ENCODE measurements at places on chromosomes 11 and 22.

- no peak for DNase-seq
Measured at GRCh38 chr11:47672283-47672730, 29.9 kb upstream of the MTCH2 start.

DNA sequence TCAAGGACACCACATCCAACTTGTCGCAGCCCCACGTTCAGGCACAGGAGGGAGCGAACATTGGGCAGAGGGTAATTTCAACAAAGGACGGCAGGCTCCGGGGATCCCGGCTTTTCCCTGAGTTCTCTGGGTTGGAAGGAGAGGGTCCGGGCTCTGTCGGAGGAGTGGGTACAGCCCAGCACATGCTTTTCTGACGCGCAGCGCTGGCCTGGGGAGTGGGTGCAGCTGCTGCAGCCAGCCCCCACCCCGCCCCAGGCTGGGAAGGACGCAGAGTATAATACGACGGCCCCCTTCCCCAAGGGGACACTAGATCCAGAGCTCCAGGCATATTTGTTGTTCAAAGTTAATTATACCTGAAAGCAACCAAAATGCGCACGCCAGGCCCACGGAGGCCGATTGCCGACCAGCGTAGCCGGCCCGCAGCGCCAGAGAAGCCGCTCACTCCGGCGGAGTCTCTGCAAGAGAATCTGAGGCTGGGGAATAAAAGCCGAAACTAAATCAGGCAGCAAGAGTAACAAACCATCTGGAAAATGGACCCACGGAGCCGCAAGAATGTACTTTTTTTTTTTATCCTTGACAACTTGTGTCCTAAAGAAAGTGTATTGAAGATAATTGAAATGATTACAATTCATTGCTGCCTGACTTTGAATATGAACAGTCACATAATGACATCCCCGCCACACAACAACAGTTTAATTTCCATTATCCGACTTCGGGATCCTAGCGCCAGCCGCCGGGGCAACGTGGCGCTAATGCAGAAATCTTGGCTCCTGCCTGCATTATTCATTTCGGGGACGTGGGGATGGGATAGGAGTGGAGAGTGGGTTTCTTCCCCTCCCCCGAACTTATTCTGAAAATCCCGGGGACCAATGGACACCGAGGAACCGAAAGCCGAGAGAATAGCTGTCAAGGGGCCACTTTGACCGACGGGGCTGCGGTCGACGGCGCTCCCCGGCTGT lies 14.0 kb upstream of the PAX6 start:
- DNase-seq, result no peak

DNA sequence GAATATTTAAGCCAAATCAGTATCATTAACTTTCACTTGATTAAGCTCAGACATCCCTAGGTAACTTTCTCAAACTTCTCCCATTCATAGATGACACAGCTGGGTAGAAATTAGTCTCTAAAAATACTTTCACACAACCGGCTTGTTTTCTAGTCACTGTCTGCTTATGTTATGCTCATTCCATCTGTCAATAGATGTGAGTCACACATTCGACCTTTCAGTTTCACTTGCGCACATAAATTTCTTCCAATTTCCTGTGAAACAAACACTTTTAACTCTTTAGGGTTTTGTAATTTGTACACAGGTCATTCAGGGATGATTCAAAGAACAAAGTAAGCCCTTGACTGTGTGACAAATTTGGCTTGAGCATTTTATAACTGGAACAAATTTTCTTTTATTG lies 723.0 kb downstream of the KCNA4 start:
- DNase-seq, result no peak

- no peak for DNase-seq
Measured at GRCh38 chr22:37167176-37167980, 17.7 kb upstream of the IL2RB start.

DNA sequence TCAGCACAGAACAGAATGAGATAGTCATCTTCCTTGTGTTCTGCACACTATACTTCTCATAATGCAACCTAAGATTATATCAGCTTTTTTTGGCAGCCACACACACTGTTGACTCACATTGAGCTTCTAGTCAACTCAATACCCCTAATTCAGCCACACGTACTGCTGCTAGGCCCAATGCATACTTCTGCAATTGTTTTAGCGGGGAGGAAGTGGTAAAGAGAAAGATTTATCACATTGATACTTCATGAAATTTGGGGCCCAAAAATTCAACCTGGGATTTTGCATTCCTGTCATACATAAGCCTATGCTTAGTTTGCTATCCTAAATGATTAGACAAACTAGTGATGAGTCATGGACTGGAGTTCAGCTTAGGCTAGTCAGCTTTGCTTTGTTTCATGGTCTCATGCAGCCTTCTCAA lies 8.6 kb upstream of the UPB1 start:
- DNase-seq, result no peak

DNA sequence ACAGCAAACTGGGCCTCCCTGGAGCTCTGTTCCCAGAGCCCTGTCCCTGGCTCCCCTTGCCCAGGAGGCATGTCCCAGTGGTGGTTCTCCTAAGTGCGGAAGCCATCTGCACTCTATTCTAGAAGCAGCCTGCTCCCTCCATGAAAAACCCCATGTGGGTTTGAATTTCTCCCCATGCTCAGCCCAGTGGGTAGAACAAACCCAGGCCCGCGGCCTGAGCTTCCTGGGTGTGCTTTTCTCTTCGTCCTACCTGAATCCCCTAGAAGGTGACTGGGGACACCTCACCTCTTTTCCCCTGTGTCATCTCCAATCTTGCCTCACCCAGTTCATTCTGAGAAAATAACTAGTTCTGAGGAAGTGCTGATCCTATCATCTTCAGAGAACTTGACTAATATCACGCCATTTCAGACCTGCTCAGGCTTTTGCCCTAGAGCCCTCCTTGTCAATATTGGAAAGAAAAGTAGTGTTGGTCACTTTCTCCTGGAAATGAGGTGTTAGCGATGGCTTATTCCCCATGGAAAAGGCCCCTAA lies 15.9 kb downstream of the IL10RA start:
- no peak for DNase-seq

DNA sequence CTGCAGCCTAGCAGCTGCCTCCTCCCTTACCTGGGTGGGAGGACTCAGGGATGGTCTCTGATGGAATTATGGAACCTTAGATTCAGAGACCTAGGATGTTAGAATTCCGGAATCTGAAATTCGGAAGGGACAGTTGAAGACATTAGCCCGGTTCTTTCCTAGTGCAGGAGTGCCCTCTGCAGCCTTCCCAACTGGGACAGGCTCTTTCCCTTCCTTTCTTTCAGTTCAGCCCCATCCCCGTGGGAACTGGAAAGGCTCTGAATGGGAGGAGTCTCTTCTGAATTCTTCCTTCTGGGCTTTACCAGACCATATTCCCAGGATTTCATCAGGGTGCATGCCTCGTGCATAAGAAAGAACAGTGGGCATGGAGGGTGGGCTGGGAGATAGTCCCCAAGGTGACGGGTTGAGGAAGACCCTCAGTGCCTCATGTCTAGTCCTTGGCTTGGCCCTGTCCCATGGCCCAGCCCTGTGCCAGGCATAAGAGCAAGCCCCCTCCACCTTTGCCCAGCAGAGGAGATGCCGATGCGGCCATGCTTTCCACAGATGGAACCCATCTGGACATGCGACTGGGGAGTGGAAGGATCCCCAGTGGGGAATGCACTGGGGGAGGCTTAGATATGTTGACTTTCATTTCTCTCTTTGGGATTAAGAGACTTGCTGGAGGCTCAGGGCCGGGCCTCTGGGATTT lies 14.4 kb downstream of the DNAJB13 start:
- DNase-seq, result no peak

DNA sequence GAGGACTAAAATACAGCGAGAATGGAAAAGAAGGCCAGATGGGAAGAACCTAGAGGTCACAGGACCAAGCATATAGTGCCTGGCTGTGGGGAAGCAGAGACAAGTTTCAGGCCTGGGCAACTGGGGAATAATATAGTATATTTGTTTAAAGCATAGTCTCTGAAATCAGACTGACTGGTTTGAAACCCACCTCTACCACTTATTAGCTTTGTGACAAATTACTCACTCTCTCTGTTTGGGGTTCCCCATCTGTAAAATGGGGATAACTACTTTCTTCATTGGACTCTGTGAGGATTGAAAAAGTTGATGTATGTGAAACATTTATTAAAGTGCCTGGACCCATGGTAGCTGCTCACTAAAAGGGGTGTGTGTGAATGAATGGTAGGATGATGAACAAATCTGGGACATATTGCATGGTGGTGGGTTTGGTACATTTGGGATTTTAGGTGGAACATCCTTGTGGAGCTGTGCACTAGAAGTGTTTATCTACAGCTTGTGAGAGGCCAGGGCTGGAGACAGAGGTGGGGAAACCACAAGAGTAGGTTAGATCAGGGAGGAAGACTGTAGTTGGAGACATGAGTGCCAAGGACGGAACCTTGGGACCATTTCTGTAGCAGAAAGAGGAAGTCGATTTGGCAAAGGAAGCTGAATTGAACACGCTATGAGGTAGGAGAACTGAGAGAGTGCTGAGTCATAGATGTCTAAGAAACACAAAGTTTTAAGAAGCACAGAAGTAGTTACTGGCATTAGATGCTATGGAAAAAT lies 52.6 kb downstream of the SWAP70 start:
- DNase-seq, result no peak

DNA sequence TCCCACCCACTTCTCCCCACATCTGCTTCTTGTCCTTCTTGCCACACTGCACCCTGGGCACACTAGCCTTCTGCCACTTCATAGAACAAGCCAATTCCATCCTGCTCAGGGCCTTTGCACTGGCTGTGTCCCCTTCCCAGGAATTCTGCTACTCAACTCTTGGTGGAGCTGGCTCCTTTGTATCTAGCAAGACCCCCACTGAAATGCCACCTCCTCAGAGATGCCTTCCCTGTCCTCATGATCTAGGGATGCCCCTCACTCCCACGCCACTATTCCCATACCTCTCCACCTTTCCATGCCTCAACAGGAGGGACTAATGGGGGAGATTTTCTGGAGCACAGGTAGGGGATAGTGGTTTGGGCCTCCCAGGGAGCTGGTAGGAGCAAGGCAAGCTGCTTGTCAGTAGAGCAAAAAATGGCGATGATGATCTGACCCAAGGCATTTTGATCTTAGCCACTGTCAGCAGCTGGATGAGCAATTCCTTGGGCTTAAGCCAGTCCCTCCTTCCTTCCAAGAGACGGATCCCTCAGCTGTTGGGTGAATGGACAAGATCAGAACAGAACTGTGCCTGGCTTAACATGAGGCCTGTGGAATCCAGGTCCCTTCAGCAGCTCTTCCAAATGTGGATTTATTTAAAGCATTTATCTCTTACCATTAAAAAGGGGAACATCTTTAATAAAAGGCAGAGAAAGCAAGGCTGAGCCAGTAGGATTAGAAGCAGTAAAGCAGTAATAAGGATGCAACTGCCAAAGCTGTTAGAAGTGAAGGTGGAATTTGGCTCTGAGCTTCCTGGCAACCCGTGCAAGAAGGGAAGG lies 4.0 kb upstream of the PRDM11 start:
- DNase-seq, result no peak

- DNase-seq, result no peak
Measured at GRCh38 chr11:4180441-4181183, 86.0 kb downstream of the RRM1 start.

GRCh38 chr11:46026606-46027293 lies 94.5 kb downstream of the PHF21A start:
- no peak for DNase-seq

DNA sequence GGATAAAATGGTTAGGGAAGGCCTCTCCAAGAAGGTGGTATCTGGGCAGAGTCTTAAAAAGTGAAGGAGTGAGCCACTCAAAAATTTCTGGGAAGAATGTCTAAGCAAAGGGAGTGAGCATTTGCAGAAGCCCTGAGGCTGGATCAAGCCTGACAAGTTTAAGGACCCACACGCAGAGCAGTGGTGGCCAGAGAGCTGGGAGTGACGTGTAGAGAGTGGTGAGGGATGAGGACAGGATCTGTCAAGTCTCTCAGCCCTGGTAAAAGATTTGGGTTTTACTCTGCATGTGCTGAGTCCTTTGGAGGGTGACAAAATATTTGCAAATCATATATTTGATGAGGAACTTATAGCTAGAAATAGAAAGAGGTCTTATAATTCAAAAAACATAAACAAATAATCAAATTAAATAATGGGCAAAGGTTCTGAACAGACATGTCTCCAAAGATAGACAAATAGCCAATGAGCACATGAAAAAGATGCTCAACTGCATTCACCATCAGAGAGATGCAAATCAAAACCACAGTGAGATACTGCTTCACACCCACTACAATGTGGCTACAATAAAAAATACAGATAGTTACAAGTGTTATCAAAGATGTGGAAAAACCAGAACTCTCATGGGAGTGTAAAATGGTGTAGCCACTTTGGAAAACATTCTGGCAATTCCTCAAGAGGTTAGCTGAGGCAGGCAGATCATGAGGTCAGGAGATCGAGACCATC lies 107.2 kb upstream of the NNMT start:
- DNase-seq, result no peak

DNA sequence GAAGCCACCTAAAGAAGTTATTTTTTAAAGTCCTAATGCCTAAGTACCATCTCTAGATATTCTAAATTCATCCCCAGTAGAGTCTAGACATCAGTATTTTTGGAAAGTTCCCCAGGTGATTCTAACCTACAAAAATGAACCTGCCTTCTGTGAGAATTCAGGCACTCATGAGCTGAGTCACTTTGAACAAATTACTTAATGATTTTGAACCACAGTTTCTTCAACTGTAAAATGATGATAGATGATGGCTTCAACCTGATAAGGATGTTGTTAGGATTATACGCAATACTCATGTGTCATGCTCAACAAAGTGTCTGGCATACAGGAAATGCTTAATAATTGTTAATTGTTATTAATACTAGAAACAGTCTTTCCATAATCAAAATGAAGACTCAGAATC lies 82.8 kb upstream of the OR5AK2 start:
- no peak for DNase-seq

GRCh38 chr11:126722006-126722736 lies 278.4 kb downstream of the KIRREL3 start:
- DNase-seq, result no peak

- no peak for DNase-seq
Measured at GRCh38 chr11:85062659-85063058, 564.5 kb downstream of the DLG2 start.

DNA sequence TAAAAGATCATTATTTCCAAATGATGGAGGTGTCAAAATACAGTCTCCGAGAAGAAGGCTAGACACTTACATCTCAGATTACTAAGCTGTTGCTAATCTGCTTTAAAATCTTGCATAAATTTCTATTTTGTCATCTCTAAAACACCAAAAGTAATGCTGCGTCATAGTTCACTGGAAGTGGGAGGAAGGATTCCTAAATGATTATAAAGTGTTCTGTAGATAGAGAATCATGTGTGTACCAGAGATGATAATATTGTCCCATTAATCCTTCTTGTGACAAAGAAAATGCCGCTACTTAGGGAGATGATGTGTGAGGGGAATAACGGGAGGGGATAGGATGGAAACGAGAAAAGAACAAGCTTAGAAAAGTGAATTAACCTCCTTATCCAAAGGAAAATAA lies 268.6 kb downstream of the JRKL start:
- DNase-seq, result no peak

GRCh38 chr11:107719557-107720302 lies 7.9 kb upstream of the SLN start:
- DNase-seq, result no peak

GRCh38 chr22:27210111-27210730 lies 552.8 kb downstream of the MIAT start:
- no peak for DNase-seq
